ENCODE measurements at places on chromosomes 1 and 21. TPM values are rescaled to one million over a fixed set of nuclear protein-coding genes. Genes with fewer than 3 reads are reported as not detected.

GRCh38 chr1:19239876-19240275, 11.4 kb downstream of the EMC1 start:
- DNase-seq = no peak

CYP4A22 gene
- not detected for total RNA-seq

- DNase-seq = peak; percentile 96
Observed at GRCh38 chr1:214551436-214552173, at the start of gene PTPN14. TSS of gene PTPN14 (minus strand) at chr1:214551602. CDS start at chr1:214464803, 86,799 bp downstream.

DNA sequence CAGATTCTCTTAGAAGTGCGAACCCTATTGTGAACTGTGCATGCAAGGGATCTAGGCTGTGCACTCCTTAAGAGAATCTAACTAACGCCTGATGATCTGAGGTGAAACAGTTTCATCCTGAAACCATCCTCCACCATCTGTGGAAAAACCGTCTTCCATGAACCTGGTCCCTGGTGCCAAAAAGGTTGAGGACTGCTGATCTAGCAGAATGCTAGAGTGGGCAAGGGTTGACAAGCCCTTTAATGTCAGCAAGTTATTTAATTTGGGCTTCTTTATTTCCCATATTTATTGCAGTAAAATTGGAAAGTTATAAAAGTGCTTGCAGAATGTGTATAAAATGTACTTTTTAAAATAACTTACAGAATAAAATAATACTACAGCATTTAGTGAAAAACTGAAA, 26.4 kb downstream of the ALG14 start:
- no peak for DNase-seq

HPDL gene
- total RNA-seq = 0.56 TPM

DNA sequence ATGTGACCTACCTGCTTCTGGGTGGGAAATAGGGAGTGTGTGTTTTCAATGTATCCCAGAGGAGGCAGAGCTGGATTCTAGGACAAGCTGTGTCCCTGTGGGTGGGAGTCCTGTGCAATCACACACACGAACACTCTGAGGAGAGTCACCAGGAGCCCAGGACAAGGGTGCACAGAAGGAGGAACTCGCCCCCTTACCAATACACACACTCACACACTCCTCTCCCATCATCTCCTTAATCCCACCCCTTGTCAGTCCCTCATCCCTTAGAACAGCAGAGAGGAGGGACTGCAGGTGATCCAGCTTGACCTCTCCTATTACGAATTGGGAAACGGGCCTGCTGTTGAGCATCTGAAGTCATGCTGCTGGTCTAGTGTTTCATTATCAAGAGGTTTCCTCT, 8.5 kb upstream of the MYBPHL start:
- no peak for DNase-seq

- DNase-seq = no peak
Observed at GRCh38 chr21:40404396-40404800, 442.6 kb downstream of the DSCAM start.

Measured in IMR-90 (cell line).